ENCODE measurements at places on chromosomes 11 and 22.
A peak's percentile ranks its signal among the peaks of the same experiment; 100 is the strongest.

DNA sequence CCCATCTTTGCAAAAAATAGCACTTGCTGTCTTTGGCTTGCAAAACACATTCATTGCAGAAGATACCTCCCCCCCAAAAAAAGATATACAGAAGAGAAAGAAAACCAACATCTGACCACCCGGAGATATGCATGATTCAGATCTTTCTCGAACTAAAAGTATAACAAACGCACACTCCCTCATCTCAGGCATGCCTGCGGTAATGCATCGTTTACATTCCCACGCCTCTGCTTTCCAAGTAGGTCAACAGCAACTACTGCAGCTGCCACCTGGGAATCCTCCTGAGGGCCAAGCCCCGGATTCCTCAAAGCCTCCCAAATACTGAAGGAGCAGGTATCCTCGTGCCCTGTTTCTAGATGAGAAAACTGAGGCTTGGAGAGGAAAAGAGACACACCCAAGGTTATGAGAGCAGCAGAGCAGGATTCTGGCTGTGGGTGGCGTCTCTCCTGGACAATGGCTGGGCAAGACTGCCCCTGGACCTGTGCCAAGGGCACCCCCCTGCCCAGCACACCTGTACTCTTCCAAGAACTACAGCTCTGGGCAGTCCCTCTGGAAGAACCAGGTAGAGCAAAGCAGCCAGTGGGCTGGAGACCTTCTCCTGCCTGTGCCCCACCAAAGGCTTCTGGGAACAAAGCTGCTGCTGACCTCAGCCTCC is 38.1 kb downstream of the NUP50 start:
- no peak overlapping the region for H3K4me3 ChIP-seq
- no peak for DNase-seq
- peaks cover 11% of the 10 kb centered on the region for H3K36me3 ChIP-seq
- no peaks in the 10 kb centered on the region for H3K27me3 ChIP-seq
- no peaks in the 10 kb centered on the region for H3K4me1 ChIP-seq
- no peak overlapping the region for H3K27ac ChIP-seq

DNA sequence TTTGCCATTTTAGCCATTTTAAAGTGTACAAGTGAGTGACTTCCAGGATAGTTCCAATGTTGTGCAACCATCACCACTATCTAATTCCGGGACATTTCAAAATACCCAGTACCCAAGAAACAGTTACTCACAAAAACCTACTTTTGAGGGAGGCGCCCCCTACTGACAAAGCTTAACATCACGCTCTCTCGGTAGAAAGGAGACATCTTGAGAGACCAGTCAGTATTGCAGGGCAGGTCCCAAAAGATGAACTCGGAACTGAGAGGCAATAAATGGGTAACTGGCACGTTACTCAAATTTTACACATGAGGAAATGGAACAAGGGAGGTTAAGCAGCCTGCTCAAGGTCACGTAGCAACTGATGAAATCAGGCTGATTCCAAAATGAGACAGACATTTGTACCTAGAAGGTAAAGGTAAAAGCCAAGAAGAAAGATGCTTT is 50.0 kb upstream of the POU2AF1 start:
- H3K27me3 ChIP-seq, result peaks cover 3% of the 10 kb centered on the region
- H3K4me3 ChIP-seq, result no peak overlapping the region
- H3K36me3 ChIP-seq, result no peaks in the 10 kb centered on the region

DNA sequence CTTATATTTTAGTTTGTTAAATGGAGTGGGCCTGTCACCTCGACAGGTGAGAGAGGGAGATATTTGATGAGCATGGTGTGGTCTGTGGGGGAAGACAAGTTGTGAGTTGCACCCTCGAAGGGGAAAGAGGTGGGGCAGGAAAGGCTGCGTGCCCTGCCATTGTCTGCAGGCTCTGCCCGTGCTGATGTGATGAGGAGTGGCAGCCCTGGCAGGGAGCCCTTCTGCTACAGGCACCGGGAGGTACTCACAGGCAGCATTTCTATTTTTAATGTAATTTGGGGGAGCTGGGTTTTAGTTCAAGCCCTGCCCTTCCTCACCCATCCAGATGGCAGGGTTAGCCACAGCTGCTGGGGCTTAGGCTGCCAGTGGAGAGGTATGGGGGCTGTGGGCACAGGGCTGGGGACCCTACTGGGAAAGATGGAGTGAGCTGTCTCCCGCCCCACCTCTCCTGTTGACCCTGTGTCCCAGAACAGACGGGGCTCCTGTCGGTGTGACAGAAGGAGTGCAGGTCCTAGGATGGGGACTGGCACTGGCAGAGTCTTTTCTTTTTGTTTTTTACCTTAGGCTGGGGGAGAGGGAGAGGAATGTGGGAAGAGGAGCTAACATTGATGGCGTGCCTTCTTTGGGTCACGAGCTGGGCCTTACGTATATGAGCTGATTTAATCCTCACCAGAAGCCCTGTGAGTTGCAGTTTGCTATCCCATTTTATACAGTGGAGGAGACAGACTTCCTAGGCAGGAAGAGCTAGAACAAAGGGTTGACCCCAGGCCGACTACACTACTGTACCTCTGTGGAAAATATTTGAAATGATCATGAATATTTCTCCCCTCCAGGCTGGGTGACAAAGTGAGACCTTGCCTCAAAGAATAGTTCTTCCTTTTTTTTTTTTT is 51.6 kb downstream of the CEP164 start:
- H3K36me3 ChIP-seq, result peaks cover 16% of the 10 kb centered on the region
- no peak overlapping the region for H3K4me3 ChIP-seq
- H3K27ac ChIP-seq, result no peak overlapping the region
- no peaks in the 10 kb centered on the region for H3K4me1 ChIP-seq
- no peak for DNase-seq
- no peaks in the 10 kb centered on the region for H3K27me3 ChIP-seq

- DNase-seq, result no peak
- no peak overlapping the region for H3K4me3 ChIP-seq
- H3K27ac ChIP-seq, result no peak overlapping the region
These were observed 168.0 kb downstream of the PGR start for GRCh38 chr11:100961633-100962032.

GRCh38 chr11:116732271-116733042 is 40.3 kb downstream of the BUD13 start:
- peak; percentile 73 for DNase-seq
- H3K27me3 ChIP-seq, result no peaks in the 10 kb centered on the region
- no peak overlapping the region for H3K27ac ChIP-seq
- no peaks in the 10 kb centered on the region for H3K36me3 ChIP-seq
- no peak overlapping the region for H3K4me3 ChIP-seq
- peaks cover 10% of the 10 kb centered on the region for H3K4me1 ChIP-seq

GRCh38 chr22:46352691-46353386 is 17.3 kb downstream of the TRMU start:
- H3K4me1 ChIP-seq, result no peaks in the 10 kb centered on the region
- H3K27me3 ChIP-seq, result no peaks in the 10 kb centered on the region
- H3K4me3 ChIP-seq, result no peak overlapping the region
- H3K27ac ChIP-seq, result no peak overlapping the region
- H3K36me3 ChIP-seq, result peaks cover 45% of the 10 kb centered on the region

DNA sequence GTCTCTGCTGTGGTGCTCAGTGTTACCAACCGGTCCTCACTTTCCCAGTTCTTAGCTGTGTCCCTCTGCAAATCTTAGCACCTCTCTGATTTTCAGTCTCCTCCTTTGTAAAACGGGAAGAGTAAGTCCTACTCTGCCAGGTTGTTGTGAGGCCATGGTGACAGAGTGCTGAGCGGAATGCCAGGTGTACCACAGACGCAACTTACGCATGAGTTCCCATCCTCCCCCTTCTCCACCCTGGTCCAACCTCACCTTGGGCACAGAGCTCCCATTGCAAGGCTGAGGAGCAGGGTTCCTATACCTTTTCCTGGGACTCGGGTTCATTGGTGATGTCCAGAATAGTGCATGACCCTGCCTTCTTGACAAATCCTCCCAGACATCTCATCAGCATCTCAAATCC is 7.3 kb upstream of the DDB2 start:
- no peaks in the 10 kb centered on the region for H3K36me3 ChIP-seq
- no peak overlapping the region for H3K4me3 ChIP-seq
- H3K4me1 ChIP-seq, result peaks cover 2% of the 10 kb centered on the region
- no peaks in the 10 kb centered on the region for H3K27me3 ChIP-seq

- no peaks in the 10 kb centered on the region for H3K36me3 ChIP-seq
- H3K27ac ChIP-seq, result no peak overlapping the region
- no peak overlapping the region for H3K4me3 ChIP-seq
- DNase-seq, result no peak
- no peaks in the 10 kb centered on the region for H3K4me1 ChIP-seq
- H3K27me3 ChIP-seq, result peaks cover 2% of the 10 kb centered on the region
These were observed 321.0 kb downstream of the DDX10 start for GRCh38 chr11:108985945-108986279.

GRCh38 chr22:42315392-42315756 is 44.9 kb upstream of the TCF20 start:
- H3K4me3 ChIP-seq, result no peak overlapping the region
- no peak for DNase-seq
- H3K27me3 ChIP-seq, result no peaks in the 10 kb centered on the region
- peak overlapping the region; percentile 11 for H3K27ac ChIP-seq
- H3K36me3 ChIP-seq, result no peaks in the 10 kb centered on the region

All from activated CD4-positive, alpha-beta memory T cell treated with anti-CD3 and anti-CD28 coated beads for 36 hours (primary cell).